ENCODE measurements at places on chromosomes 3 and 15. TPM values are rescaled to one million over a fixed set of nuclear protein-coding genes. Genes with fewer than 3 reads are reported as not detected.

The SEMA4B gene
- 47.9 TPM for polyA plus RNA-seq

The EIF1B gene
- 153 TPM for polyA plus RNA-seq

The IDH2 gene
- 310 TPM for polyA plus RNA-seq

DNA sequence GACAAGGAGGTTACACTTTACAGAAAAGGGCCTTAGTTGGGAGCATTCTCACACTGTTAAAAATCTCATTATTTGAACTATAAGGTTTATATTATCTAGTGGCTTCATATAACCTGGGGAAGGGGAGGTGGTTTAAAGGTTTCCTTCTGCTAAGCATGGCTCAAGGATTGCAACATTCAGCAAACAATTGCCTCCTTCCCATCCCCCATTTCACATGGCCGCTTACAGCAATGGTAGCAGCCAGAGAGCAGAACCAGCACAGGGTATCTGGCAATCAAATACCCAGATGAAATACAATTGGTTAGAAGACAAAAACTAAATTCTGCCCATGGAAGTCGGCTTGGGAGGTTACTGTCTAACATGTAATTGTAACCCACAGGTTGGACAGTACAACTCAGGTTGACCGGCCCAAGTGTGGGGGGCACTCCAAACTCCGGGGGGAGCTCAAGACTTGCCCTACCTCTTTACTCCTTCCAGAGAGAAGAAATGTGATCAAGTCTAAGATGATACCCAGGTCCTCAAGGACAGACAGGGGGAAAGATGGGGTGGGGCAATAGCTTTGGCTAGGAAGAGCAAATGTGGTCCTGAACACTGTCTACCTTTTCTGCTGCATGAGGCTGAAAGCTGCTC lies 15.5 kb downstream of the ETV5 start:
- no peak for DNase-seq

GRCh38 chr15:35705884-35706585 lies 160.1 kb upstream of the DPH6 start:
- no peak for DNase-seq

- DNase-seq, result peak; percentile 40
These were observed at the start of gene RASGRF1 for GRCh38 chr15:79090487-79091203. Gene RASGRF1 (minus strand): TSS chr15:79090780. CDS start chr15:79090498, 282 bp downstream.

DNA sequence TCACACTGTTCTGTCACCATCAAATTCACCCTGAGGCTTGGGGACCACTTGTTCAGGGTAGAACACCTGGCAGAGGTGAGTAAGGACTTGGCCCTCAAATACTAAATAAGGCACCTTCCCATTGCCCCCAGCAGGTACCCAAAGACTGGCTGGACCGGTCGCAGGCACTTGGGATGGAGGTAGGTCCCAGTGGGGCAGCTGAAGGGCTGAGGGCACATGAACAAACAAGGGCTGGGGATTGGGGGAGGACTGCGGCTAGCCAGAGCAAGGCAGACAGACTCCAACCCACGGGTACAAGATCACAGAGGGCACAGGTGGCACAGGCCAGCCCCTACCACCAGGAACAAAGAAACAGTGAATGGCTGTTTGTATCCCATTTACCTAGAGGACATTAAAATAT lies 1.9 kb downstream of the MRPS25 start:
- DNase-seq, result no peak

DNA sequence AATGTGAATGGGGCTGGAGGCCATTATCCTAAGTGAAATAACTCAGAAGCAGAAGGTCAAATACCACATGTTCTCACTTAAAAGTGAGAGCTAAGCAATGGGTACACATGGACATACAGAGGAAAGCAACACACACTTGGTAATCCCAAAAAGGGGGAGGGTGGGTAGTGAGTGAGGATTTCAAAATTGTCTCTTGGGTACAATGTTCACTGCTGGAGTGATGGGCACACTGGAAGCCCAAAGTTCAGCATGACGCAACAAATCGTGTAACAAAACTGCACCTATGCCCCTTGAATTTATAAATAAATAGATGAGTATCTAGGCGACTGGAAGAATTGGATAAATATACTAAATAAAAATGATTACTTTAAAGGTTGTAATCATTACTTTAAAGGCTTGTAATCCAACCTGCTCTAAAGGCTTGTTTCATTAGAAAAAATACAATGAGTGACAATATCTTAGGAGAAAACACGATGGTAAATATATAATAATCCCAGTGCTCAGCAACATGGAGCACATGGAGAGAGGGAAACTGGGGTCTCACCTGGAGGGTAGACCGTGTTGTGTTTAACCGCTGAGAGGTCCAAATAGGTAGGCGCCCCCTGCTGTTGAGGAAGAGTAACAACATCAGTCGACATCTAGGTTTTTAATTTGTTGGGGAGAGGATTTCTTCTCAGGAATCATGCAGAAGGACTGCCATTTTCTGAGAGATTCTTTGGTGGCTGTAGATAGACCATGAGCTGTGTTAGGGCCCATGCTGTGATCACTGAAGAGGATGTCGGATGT lies 78.5 kb upstream of the ROBO1 start:
- DNase-seq, result no peak

- no peak for DNase-seq
These were observed 387 bp upstream of the PAQR5 start for GRCh38 chr15:69298354-69298696.

GRCh38 chr15:31606194-31606669 lies 279.6 kb downstream of the KLF13 start:
- no peak for DNase-seq

DNA sequence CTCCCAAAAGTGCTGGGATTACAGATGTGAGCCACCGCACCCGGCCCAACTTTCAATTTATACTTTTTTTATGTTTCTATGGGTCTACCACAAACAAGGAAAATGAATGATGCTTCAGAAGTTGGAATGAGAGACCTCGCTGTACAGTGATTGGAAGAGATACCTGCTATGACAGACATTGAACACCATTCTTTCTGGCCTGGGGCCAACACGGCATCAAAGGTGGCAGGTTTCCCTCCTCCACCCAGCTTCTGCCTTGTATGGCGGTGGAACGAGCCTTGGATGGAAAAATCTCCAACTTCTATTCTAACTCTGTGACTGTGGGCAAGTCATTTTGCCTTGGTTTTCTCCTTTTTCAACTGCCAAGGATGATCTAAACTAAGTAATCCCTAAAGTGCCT lies 117.8 kb upstream of the FAM174B start:
- DNase-seq, result no peak

DNA sequence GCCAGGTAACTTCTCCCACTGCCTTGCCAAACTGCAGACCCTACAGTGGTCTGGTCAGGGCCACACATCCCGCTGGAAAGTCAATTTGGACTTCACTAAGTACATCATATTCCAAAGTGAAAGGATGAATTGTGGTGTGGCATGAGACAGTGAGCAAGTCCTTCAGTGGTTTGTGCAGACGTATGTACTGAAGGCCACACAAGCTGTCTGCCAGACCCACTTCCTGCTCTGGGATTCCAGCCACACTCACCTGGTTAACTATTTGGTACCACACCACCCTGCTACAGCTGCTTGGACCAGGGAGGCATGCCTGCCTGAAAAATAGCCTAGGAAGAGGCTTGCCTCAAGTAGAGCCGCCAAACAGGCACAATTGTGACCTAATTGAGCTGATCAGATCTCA lies 94.1 kb upstream of the STRIT1 start:
- no peak for DNase-seq

Data from hepatocyte (in vitro differentiated cells).